ENCODE measurements at places on chromosomes 16 and 17. TPM values are rescaled to one million over a fixed set of nuclear protein-coding genes. Genes with fewer than 3 reads are reported as not detected.

DNA sequence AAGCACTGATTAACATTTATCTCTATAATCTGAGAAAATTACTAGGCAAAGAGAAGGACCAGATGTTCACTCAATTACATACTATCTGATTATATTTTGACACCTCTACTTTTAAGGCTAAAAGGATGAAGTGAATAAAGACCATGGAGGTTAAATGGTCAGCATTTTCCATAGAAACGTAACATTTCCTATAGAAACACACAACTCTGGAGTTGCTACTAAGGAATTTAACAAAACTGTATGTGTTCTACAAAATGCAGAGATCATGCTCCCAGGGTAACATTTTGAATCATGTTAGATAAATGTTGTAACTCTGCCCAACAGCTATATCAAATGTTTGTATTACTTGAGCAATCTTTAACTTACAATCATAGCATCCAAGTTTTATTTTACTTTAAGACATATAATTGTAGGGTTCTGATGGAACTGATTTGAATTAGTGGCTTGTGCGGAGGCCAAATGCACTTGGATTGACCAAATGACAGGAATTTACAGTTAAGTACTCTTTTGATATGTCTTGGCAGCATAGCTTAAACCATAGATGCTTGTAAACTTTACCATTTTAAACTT, 97.7 kb downstream of the RPGRIP1L start:
- no peaks in the 10 kb centered on the region for H3K4me1 ChIP-seq
- no peak overlapping the region for H3K27ac ChIP-seq
- no peaks in the 10 kb centered on the region for H3K36me3 ChIP-seq
- no peak overlapping the region for H3K4me3 ChIP-seq

DNA sequence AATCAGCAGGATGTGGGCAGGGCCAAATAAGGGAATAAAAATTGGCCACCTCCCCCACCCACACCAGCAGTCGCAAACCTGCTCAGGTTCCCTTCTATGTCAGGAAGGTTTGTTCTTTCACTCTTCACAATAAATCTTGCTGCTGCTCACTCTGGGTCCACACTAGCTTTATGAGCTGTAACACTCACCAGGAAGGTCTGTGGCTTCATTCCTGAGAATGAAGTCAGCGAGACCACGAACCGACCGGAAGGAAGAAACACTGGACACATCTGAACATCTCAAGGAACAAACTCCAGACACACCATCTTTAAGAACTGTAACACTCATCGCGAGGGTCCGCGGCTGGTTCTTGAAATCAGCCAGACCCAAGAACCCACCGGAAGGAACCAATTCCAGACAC, 115.5 kb upstream of the TBX2 start:
- H3K27me3 ChIP-seq = no peaks in the 10 kb centered on the region
- no peak overlapping the region for H3K27ac ChIP-seq
- peaks cover 23% of the 10 kb centered on the region for H3K4me1 ChIP-seq
- no peak for DNase-seq
- no peak overlapping the region for H3K4me3 ChIP-seq

- H3K36me3 ChIP-seq = no peaks in the 10 kb centered on the region
- no peak overlapping the region for H3K27ac ChIP-seq
- DNase-seq = no peak
- H3K4me3 ChIP-seq = no peak overlapping the region
- H3K4me1 ChIP-seq = no peaks in the 10 kb centered on the region
Measured at GRCh38 chr17:50329716-50330115, 16.2 kb upstream of the XYLT2 start.

DNA sequence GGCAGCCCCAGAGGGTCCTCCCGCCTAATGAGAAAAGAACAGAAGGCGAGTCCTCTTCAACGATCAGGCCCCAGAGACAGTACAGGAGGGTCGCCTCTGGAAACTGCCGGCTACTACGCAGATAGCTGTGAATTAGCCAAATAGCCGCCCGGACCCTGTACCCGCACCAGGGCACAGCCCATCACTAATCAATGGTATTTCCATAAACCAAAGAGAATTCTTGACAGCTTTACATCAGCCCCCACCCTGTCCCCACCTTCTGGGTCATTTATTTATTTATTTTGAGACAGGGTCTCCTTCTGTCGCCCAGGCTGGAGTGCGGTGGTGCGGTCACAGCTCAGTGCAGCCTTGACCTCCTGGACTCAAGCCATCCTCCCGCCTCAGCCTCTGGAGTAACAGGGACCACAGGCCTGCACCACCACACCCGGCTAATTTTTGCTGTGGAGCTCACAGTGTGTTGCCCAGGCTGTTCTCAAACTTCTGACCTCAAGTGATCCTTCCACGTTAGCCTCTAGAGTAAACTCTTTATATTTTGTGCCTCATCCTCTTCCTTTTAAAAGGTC, 805 bp upstream of the CLCN7 start:
- no peaks in the 10 kb centered on the region for H3K27me3 ChIP-seq
- DNase-seq = no peak
- H3K4me3 ChIP-seq = peak overlapping the region; percentile 77
- peaks cover 3% of the 10 kb centered on the region for H3K4me1 ChIP-seq

GRCh38 chr17:30172560-30172959, 55.9 kb downstream of the NSRP1 start:
- H3K27me3 ChIP-seq = no peaks in the 10 kb centered on the region
- no peak overlapping the region for H3K27ac ChIP-seq
- no peaks in the 10 kb centered on the region for H3K4me1 ChIP-seq
- H3K36me3 ChIP-seq = peaks cover 4% of the 10 kb centered on the region
- no peak for DNase-seq
- no peak overlapping the region for H3K4me3 ChIP-seq

DNA sequence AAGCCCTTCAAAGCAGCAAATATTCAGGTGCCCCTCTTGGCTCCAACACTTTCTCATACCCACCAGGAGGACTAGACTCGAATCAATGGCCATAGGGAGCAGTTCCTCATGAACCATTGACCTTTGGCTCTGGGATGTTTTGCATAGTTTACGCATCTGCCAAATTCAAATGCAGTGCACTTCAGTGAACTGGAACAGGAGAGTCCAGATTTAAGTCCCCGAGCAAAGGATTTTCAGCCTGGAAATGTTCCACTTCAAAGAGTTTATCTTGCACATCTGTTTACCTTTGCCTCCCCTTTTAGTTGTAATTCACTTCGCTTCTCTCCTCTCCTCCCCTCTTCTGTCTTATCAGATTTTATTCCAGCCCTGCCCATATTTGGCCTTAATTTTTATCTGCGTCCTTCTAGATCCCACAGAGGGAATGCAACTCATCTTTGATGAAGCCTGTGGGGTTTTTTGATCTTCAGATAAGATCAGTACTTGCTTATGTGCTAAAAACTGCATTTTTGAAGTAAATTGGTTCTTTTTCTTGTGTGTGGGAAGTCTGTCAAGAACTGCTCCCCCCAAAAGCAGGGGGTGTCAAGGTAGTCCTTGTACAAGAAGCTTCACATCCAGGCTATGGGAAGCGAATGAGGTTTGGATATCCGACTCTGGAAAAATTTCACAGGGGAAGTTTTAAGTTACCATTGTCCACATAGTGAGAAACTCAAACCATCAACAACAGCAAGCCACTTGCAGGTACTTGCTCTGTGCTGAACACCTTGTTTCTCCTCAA, 281.6 kb downstream of the RBFOX1 start:
- no peak overlapping the region for H3K27ac ChIP-seq
- DNase-seq = no peak
- H3K36me3 ChIP-seq = no peaks in the 10 kb centered on the region
- H3K27me3 ChIP-seq = no peaks in the 10 kb centered on the region
- no peak overlapping the region for H3K4me3 ChIP-seq

GRCh38 chr17:44997733-44998520, 29.8 kb upstream of the C1QL1 start:
- no peaks in the 10 kb centered on the region for H3K36me3 ChIP-seq
- no peak overlapping the region for H3K27ac ChIP-seq
- no peak for DNase-seq

- no peak for DNase-seq
- H3K4me1 ChIP-seq = peaks cover 8% of the 10 kb centered on the region
- no peaks in the 10 kb centered on the region for H3K27me3 ChIP-seq
Measured at GRCh38 chr17:75672011-75672410, 4.9 kb downstream of the SAP30BP start.

DNA sequence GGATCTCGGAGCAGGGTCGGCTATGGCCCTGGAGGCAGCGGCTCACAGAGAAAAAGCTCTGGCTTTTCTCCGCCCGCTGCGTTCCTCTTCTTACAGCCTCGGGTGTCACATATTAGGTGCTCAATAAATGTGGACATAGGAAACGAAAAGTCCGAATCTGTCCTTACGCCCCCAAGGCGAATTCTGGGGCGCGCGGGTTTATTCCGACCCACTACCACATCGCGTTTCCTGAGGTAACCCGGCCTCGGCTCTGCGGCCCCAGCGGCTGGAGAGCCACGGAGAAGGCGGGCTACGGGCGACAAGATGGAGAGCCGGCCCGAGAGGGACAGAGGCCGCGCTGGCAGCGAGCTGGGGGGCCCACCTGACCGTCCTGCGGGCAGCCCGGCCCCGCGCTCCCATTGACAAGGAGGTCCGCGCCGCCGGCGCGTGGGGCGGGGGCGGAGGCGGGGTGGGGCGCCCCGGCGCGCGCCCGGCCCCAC, 573 bp upstream of the GNAO1 start:
- H3K4me1 ChIP-seq = peaks cover 46% of the 10 kb centered on the region
- H3K36me3 ChIP-seq = no peaks in the 10 kb centered on the region
- peaks cover 40% of the 10 kb centered on the region for H3K27me3 ChIP-seq
- peak; percentile 71 for DNase-seq

DNA sequence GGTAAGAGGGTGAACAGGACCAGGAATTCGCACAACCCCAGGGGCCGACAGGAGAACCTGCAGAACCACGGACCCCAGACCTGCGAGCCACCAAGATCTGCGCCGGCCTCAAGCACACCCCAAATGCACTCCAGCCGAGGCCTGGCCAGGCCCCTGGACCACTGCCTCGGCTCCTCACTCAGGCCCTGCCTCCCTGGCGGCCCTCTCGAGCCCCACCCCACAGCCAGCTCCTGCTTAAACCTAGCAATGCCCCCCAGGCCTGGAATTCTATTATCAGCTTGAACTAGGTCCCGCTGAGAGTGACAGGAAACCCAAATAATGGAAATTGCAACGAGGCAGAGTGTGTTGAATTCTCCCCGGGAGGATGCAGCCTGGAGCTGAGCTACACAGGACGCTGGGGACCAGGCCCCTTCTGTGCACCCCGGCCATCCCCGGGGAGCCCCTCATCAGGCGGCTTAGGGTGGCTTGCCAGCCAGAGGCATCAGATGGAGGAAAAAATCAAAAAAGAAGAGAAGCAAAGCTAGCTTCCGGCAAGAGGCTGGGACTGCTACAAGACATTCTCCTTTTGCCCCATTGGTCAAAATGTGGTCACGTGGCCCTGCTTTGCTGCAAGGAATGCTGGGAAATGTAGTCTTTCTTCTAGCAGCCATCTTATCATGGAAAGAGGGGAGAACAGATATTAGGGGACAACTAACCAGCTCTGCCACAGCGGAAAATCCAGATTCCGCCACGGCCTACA, 2.4 kb upstream of the ENPP7 start:
- H3K36me3 ChIP-seq = no peaks in the 10 kb centered on the region
- no peak overlapping the region for H3K27ac ChIP-seq
- H3K4me1 ChIP-seq = no peaks in the 10 kb centered on the region
- no peak overlapping the region for H3K4me3 ChIP-seq
- no peaks in the 10 kb centered on the region for H3K27me3 ChIP-seq
- peak; percentile 95 for DNase-seq

- H3K4me1 ChIP-seq = no peaks in the 10 kb centered on the region
- no peaks in the 10 kb centered on the region for H3K36me3 ChIP-seq
- no peak overlapping the region for H3K4me3 ChIP-seq
- no peak for DNase-seq
- H3K27ac ChIP-seq = no peak overlapping the region
- no peaks in the 10 kb centered on the region for H3K27me3 ChIP-seq
Measured at GRCh38 chr17:10920558-10921108, 82.7 kb upstream of the PIRT start.

- no peaks in the 10 kb centered on the region for H3K27me3 ChIP-seq
- no peaks in the 10 kb centered on the region for H3K36me3 ChIP-seq
- DNase-seq = peak; percentile 70
- peaks cover 14% of the 10 kb centered on the region for H3K4me1 ChIP-seq
- H3K27ac ChIP-seq = no peak overlapping the region
- no peak overlapping the region for H3K4me3 ChIP-seq
Measured at GRCh38 chr16:4574919-4575705, 19.0 kb downstream of the C16orf96 start.

GRCh38 chr17:31537565-31538011, 146.1 kb downstream of the RAB11FIP4 start:
- DNase-seq = no peak
- H3K4me1 ChIP-seq = no peaks in the 10 kb centered on the region
- no peaks in the 10 kb centered on the region for H3K27me3 ChIP-seq
- H3K4me3 ChIP-seq = no peak overlapping the region
- no peaks in the 10 kb centered on the region for H3K36me3 ChIP-seq
- no peak overlapping the region for H3K27ac ChIP-seq

DNA sequence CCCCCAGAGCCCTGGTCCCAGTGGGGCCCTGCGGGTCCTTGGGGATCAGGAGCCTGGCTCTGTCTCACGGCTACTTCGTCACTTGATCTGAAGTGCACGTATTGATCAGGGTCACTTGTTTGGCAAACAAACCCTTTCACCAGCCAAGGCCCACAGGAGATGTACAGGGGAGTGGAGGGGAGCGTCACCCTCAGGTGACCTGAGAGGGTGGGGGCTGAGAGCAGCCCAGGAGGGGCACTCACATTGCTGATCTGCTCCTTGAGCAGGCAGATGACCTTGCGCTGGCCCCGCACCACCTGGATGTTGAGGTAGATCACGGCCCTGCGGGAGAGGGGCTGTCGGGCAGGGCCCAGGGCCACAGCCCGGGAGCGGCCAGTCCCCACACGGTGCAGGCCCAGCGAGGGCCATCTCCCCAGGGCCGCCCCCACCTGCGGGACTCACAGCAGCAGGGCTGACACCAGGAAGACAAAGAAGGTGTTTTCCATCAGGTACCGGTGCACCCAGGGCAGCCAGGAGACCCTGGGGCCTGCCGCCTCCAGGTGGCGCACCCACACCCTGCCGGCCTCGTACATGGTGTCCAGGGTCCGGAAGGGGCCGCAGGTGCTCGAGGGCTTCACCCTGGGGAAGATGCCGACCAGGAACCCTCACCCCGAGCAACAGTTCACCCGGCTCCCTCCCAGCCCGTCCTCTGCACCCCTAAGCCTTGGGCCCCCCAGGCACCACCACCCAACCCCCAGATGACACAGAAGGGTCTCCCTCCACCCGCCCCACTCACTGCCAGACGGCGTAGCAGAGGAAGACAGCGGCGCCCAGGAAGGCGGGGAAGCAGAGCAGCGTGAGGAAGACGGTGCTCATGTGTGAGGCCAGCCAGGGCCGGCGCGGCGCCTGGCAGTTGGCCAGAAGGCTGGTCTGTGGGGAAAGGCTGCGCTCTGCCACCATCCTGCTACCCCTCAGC, 11.3 kb downstream of the TMC6 start:
- H3K4me1 ChIP-seq = no peaks in the 10 kb centered on the region
- 0 out of 2 replicates have a peak overlapping the region, but pooled peaks have one; percentile 55 for H3K27ac ChIP-seq
- no peaks in the 10 kb centered on the region for H3K27me3 ChIP-seq
- peak; percentile 79 for DNase-seq
- H3K4me3 ChIP-seq = no peak overlapping the region
- no peaks in the 10 kb centered on the region for H3K36me3 ChIP-seq

GRCh38 chr17:57032343-57032742, 52.7 kb upstream of the AKAP1 start:
- peaks cover 7% of the 10 kb centered on the region for H3K36me3 ChIP-seq
- peaks cover 5% of the 10 kb centered on the region for H3K4me1 ChIP-seq
- no peak overlapping the region for H3K4me3 ChIP-seq
- H3K27ac ChIP-seq = no peak overlapping the region
- H3K27me3 ChIP-seq = no peaks in the 10 kb centered on the region
- DNase-seq = no peak

CMTM1 gene
- 1.4 TPM for total RNA-seq

TPSD1 gene
- not detected for total RNA-seq

TMEM238L gene
- total RNA-seq = not detected

PDP2 gene
- 37.9 TPM for total RNA-seq

PRR15L gene
- total RNA-seq = not detected

CARD14 gene
- not detected for total RNA-seq

SLC22A31 gene
- total RNA-seq = 13.8 TPM

FN3K gene
- 12.9 TPM for total RNA-seq

OR3A3 gene
- total RNA-seq = not detected

CDK3 gene
- 10.2 TPM for total RNA-seq

C17orf67 gene
- total RNA-seq = 0.85 TPM

All from GM23338 (cell line).